ENCODE measurements at places on chromosomes 11 and 22.
A peak's percentile ranks its signal among the peaks of the same experiment; 100 is the strongest.

DNA sequence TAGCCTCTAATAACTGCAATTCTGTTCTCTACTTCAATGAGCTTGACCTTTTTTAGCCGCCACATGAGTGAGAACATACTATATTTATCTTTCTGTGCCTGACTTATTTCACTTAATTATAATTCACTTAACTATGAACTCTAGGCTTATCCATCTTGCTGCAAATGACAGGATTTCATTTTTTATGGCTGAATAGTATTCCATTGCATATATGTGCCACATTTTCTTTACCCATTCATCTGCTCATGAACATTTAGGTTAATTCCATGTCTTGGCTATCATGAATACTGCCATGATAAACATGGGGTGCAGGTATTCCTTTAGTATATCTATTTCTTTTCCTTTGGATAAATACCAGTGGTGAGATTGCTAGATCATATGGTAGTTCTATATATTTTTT, 85.2 kb downstream of the CWC15 start:
- no peak for DNase-seq

GRCh38 chr11:86722006-86722405, 49.6 kb upstream of the ME3 start:
- DNase-seq: no peak

DNA sequence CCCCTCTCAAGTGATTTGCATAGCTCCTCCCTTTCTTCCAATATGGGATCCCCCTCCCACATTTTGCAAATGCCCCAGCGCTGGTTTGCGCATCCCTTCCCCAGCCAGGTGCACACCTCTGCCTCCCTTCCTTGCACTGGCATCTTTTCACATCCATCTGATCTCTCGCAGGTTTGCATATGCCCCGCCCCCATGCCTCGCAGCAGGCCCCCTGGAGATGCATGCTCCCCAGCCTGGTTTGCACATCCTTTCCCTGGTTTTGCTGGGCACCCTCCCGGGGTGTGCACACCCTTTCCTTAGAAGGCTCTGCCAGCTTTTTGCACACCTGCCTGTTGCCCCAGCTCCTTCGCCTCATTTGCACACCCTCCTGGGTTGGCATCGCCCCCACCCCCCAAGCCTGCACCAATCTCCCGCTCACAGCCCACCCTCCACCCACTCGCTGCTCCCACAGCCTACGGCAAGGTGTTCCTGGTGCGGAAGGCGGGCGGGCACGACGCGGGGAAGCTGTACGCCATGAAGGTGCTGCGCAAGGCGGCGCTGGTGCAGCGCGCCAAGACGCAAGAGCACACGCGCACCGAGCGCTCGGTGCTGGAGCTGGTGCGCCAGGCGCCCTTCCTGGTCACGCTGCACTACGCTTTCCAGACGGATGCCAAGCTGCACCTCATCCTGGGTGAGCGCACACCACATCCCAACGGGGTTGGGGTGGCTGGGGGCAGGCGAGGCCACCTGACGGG, 917 bp downstream of the RPS6KA4 start:
- DNase-seq: no peak

- peak; percentile 26 for DNase-seq
These were observed 9.7 kb downstream of the TUB start for GRCh38 chr11:8090756-8091155.

DNA sequence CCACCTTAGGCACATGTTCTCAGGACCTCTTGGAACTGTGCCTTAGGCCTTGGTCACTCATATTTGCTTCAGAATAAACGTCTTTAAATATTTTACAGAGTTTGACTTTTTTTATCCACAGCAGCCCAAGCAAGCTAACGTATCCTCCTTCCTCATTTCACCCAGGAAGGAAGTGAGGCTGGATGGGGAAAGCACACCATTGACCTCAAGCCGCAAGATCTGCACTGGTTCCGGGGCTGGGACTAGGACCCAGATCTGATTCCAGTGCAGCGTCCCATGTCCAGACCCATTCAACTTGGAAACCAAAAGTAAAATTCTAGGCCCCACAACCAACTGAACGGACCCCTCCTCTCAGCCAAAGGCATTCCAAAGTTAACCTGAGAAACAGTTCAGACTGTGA, 2.4 kb upstream of the LGALS12 start:
- DNase-seq: no peak

- DNase-seq: no peak
These were observed 251.7 kb upstream of the B3GAT1 start for GRCh38 chr11:134663506-134664313.

- no peak for DNase-seq
These were observed 243.1 kb upstream of the CCDC179 start for GRCh38 chr11:23103416-23103815.

All from HTR-8/SVneo (cell line).